H7 (cell line): ENCODE measurements at places on chromosomes 1 and 21. TPM values are rescaled to one million over a fixed set of nuclear protein-coding genes. Genes with fewer than 3 reads are reported as not detected.

The ARHGEF16 gene
- total RNA-seq: 34.7 and 45.8 TPM in 2 replicates

The PCP4L1 gene
- total RNA-seq: 0.35 TPM in 1 of 2 replicates, not detected in the other

The ELAPOR1 gene
- total RNA-seq: 0.07 and 0.10 TPM in 2 replicates

The CDC7 gene
- 59.0 and 74.2 TPM in 2 replicates for total RNA-seq

The KIF14 gene
- 16.3 and 26.9 TPM in 2 replicates for total RNA-seq

The TSSK3 gene
- total RNA-seq: 1.2 and 3.7 TPM in 2 replicates

The SYF2 gene
- total RNA-seq: 36.6 and 58.4 TPM in 2 replicates
